Aorta (tissue), 5 donors: ENCODE measurements at places on chromosomes 16 and 17. TPM values are rescaled to one million over a fixed set of nuclear protein-coding genes. Genes with fewer than 3 reads are reported as not detected.

Gene VMO1
- 6.6 TPM for total RNA-seq

GRCh38 chr16:28081391-28081968 is 18.0 kb upstream of the GSG1L start:
- no peak overlapping the region for H3K27ac ChIP-seq
- DNase-seq, result no peak
- H3K4me3 ChIP-seq, result no peak overlapping the region
- H3K36me3 ChIP-seq, result no peaks in the 10 kb centered on the region
- no peaks in the 10 kb centered on the region for H3K4me1 ChIP-seq

GRCh38 chr17:40139566-40140058 is 725 bp upstream of the CASC3 start:
- no peaks in the 10 kb centered on the region for H3K36me3 ChIP-seq
- H3K4me1 ChIP-seq, result peaks cover 2% of the 10 kb centered on the region
- H3K27ac ChIP-seq, result peak overlapping the region; percentile 16
- no peaks in the 10 kb centered on the region for H3K27me3 ChIP-seq
- no peak for DNase-seq
- peak overlapping the region; percentile 78 for H3K4me3 ChIP-seq

GRCh38 chr16:24701521-24701951 is 27.9 kb upstream of the TNRC6A start:
- no peak for DNase-seq
- no peaks in the 10 kb centered on the region for H3K36me3 ChIP-seq
- no peak overlapping the region for H3K4me3 ChIP-seq
- H3K4me1 ChIP-seq, result peaks cover 4% of the 10 kb centered on the region
- H3K27ac ChIP-seq, result peak overlapping the region; percentile 67

GRCh38 chr17:63997341-63998048 is 656 bp upstream of the PRR29 start:
- H3K27ac ChIP-seq, result no peak overlapping the region
- H3K4me3 ChIP-seq, result no peak overlapping the region
- no peaks in the 10 kb centered on the region for H3K27me3 ChIP-seq
- DNase-seq, result peak; percentile 69
- H3K36me3 ChIP-seq, result no peaks in the 10 kb centered on the region
- H3K4me1 ChIP-seq, result no peaks in the 10 kb centered on the region

DNA sequence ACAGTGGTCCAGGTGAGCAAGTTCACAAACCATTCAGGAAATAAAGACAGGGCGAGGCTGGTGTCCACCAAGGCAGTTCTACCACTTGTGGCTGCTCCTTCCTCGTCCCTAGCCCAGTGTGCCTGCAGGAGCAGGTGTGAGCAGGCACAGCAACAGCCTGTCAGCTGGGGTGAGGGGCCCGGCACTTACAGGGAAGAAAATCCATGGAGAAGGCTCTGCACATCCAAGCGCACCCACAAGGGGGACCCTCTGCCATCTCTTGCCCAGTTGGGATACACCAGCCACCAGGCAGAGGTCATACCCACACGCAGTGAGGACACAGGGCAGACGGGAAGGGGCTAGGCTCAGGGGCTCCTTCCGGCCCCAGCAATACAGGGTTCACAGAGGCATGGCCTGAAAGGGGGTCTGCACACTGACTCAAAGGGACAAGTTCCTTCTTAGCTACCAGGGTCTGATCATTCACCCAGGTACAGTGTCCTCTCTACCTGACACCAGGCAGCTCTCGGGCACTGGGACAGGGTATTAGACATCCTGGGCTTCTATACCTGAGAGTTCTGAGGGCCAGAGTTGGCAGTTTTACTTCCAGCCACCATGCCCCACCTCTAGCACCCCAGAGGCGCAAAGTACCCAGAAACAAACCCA is 27.0 kb downstream of the CDIP1 start:
- no peak overlapping the region for H3K27ac ChIP-seq
- H3K4me1 ChIP-seq, result no peaks in the 10 kb centered on the region
- H3K36me3 ChIP-seq, result peaks cover 4% of the 10 kb centered on the region
- DNase-seq, result peak; percentile 77

DNA sequence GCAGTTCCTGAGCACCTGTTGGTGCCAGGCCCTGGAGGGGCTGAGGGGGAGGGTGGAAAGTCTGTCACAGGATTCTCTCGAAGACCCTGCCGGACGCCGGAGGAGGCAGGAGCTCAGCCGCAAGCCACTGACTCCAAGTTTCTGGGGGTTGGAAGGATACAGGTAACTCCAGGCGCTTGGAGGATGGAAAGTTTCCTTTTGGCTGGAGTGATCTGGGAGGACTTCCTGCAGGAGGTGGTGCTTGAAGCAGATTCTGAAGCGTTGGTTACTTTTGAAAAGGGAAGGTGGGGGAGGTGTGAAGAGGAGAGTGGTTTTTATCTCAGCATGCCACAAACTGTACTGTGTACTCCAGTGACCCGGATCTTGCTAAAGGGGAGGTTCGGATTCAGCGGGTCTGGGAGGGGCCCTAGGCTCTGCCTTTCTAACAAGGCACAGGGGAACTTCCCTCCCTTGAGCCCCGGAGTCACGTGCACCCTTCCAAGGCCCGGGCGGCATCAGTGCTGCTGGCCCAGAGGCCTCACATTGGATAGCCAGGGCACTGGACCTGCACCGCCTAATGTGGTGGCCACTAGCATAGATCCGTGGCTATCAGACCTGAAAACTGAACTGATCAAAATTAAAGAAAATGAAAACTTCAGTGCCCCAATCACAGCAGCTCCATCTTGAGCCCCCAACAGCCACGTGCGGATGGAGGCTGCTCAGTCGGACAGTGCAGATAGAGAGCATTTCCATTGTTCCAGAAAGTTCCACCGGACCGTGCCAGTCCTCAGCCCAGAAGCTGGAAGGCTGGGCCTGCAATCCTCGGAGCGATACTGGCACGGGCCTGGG is 42.2 kb upstream of the GSE1 start:
- H3K4me3 ChIP-seq, result no peak overlapping the region
- DNase-seq, result peak; percentile 75
- H3K36me3 ChIP-seq, result no peaks in the 10 kb centered on the region
- H3K4me1 ChIP-seq, result no peaks in the 10 kb centered on the region
- H3K27me3 ChIP-seq, result no peaks in the 10 kb centered on the region

DNA sequence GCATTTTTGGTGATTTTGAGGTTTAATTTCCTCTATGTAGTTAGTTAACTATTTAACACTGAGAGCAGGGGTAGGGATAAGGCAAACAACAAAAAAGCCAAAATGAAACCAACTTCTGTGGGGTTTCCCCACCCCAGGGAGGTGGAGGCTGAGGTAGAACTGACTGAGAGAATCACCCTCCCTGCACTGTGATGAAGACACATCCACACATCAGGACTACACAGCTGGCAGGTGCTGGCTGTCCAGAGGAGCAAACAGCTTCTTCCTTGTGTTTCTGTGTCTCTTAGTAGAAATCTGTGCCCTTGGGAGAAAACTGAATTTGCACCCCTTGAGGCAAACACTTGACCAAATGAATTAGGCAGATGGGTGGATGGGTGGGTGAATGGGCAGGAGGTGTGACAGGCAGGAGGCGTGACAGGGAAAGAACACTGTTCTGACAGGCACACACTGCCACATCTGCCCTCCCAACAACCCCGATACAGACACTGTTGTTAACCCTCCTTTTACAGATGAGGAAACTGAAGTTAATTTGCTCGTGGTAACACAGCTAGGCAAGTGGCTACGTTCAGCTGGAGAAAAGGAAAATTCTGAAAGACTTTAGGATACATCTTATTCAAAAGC is 62.9 kb upstream of the AMZ2 start:
- no peaks in the 10 kb centered on the region for H3K27me3 ChIP-seq
- H3K4me3 ChIP-seq, result no peak overlapping the region
- no peaks in the 10 kb centered on the region for H3K4me1 ChIP-seq
- H3K27ac ChIP-seq, result no peak overlapping the region

DNA sequence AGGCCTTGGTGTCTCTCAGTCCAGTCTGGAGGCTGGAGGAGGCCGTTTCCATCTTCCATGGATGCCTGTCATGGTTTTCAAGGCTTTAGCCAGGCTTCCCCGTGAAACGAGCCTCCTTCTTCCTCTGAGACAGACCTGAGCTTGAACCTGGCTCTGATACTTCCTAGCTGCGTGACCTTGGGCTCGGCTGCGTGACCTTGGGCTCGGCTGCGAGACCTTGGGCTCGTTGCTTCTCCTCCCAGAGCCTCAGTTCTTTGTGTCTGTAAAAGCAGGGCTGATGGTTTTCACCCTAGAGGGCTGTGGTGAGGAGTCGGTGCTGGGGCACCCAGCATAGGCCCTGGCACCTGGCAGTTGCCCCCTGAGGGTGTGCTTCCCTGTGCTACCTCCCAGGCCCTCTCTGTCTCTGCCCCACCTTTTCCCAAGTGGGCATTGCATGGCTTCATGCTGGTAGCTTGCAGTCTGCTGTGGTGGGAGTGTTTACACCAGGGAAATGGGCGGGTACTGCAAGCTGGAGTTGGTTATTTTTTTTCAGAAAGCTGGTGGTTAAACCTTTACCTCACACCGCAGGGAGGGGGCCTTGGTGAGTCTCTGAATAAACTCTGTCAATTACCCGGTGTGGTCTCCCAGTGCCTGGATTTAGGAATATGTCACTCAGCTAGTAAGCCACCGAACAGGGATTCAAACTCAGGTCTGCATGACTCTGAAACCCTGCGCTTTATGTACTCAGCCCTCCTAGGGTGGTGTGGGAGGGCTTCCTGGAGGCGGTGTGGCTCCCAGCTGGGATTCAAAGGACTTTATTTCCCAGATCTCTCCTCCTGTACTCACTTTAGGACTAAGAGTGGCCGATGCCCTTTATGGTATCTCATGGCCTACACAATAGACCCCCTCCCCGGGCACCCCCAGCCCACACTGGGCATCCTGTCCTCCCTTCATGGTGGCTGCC is 129.0 kb upstream of the CIBAR2 start:
- H3K27ac ChIP-seq, result no peak overlapping the region
- no peaks in the 10 kb centered on the region for H3K27me3 ChIP-seq
- no peaks in the 10 kb centered on the region for H3K36me3 ChIP-seq
- no peak for DNase-seq
- H3K4me1 ChIP-seq, result no peaks in the 10 kb centered on the region
- no peak overlapping the region for H3K4me3 ChIP-seq

DNA sequence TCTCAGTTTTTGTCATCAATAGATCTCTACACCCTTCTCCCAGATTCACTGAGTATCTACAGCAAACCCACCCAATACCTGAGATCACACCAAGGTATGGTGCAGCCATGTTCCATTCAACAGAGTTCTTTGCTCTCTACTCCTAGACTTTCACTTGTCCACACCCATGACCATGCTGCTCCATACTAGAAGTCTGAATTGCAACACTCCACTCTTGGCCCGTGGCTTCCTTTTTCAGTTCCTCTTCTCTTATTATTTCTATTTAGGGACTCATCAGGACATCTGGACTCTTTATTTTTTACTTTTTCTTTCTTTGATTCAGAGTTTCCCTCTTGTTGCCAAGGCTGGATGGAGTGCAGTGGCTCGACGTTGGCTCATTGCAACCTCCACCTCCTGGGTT is 37.1 kb downstream of the YWHAE start:
- no peaks in the 10 kb centered on the region for H3K27me3 ChIP-seq
- H3K27ac ChIP-seq, result no peak overlapping the region
- H3K36me3 ChIP-seq, result peaks cover 3% of the 10 kb centered on the region
- H3K4me3 ChIP-seq, result no peak overlapping the region
- peak; percentile 66 for DNase-seq
- peaks cover 2% of the 10 kb centered on the region for H3K4me1 ChIP-seq

DNA sequence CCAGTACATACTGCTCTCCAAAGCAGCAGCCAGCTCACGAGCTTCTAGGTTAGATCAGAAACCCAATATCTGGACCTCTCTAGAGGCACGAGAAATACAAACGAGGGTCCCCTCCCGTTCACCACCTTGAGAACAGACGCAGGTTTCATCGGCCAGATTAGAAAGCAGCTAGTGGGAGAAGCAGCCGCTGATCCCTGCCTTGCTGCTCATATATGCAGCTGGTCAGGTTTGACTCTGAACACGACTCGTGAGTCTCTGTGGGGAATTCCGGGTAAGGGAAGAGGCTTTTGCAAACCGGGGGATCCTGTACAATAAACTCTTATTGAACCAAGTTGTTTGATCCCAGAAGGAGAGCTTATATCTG is 1.6 kb downstream of the VAT1L start:
- H3K4me1 ChIP-seq, result no peaks in the 10 kb centered on the region
- H3K36me3 ChIP-seq, result no peaks in the 10 kb centered on the region
- no peaks in the 10 kb centered on the region for H3K27me3 ChIP-seq

DNA sequence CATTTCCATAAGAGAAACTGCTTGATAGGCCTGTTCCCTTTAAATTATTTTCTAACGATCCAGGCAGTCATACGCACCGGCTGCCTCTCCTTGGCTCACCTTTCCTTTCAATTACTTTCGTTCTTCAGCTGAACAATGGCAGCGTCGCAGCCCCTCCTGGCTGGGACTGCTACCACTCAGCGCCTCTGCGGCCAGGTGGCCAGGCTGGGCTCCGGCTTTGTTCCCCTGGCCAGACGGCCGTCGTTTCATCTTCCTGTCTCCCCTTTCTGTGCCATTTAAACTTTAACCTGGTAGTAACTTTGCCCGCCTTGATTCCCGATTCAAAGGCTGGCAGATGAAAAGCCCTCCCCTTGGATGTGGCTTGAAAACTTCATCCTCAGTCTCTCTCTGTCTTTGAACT is 79.0 kb downstream of the C16orf78 start:
- H3K27me3 ChIP-seq, result no peaks in the 10 kb centered on the region
- DNase-seq, result peak; percentile 40
- no peaks in the 10 kb centered on the region for H3K36me3 ChIP-seq
- no peak overlapping the region for H3K27ac ChIP-seq
- no peak overlapping the region for H3K4me3 ChIP-seq

DNA sequence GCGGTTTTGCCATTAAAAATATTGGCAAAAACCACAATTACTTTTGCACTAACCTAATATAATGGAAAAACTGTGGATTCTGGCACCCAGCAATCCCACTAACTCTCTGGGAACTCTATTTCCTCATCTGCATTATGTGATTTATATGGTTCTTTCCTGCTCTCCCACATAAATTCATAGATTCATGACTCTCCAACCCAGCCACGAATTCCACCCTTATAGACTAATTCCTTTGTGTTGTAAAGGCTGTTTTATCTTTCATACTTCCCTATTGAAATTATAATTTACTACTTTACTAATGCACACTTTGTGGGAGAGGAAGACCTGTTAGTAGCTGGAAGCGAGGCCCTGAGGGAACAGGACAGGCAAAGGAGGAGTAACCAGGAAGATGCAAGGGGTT is 88.4 kb upstream of the GNAO1 start:
- no peak for DNase-seq
- no peak overlapping the region for H3K4me3 ChIP-seq
- H3K4me1 ChIP-seq, result no peaks in the 10 kb centered on the region
- H3K27ac ChIP-seq, result no peak overlapping the region
- H3K36me3 ChIP-seq, result no peaks in the 10 kb centered on the region

DNA sequence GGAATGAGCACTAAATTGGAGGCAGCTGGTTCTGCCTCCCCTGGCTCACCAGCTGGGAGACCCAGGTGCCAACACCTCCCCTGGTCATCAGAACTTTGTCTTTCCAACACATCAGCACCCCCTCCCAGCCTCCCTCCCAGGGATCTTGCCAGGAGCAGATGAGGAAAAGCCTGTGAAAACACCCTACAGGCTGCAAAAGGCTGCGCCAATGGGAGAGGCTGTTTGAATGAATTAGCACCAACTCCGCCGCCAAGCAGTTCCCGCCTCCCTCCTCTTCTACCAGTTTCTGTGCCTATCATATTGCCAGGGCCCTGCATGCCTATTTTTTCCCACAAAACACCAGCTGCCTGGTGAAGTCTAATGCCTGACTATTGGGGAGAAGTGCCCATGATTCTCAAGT is 137.0 kb downstream of the AIPL1 start:
- H3K36me3 ChIP-seq, result no peaks in the 10 kb centered on the region
- H3K4me1 ChIP-seq, result no peaks in the 10 kb centered on the region
- DNase-seq, result no peak
- H3K4me3 ChIP-seq, result no peak overlapping the region
- no peaks in the 10 kb centered on the region for H3K27me3 ChIP-seq
